ENCODE measurements at places on chromosomes 5 and 9. TPM values are rescaled to one million over a fixed set of nuclear protein-coding genes. Genes with fewer than 3 reads are reported as not detected.

The PDE6A gene
- 0.17 TPM for polyA plus RNA-seq

The RACK1 gene
- 3,060 TPM for polyA plus RNA-seq

The SPINK7 gene
- polyA plus RNA-seq, result 0.67 TPM

The DOK3 gene
- polyA plus RNA-seq, result 6.5 TPM

The NEURL1B gene
- 28.1 TPM for polyA plus RNA-seq

The FIBCD1 gene
- 0.97 TPM for polyA plus RNA-seq

The PRR16 gene
- 11.4 TPM for polyA plus RNA-seq

The NOXA1 gene
- polyA plus RNA-seq, result 4.5 TPM

The EGFL7 gene
- 65.7 TPM for polyA plus RNA-seq

The SLC22A4 gene
- polyA plus RNA-seq, result 2.4 TPM

The CACFD1 gene
- 17.7 TPM for polyA plus RNA-seq

The LRRTM2 gene
- 1.3 TPM for polyA plus RNA-seq

The SLC6A19 gene
- 0.24 TPM for polyA plus RNA-seq

The ALDOB gene
- polyA plus RNA-seq, result 2.2 TPM

The ZNF367 gene
- polyA plus RNA-seq, result 11.4 TPM

The GNAQ gene
- polyA plus RNA-seq, result 61.1 TPM

The FOXD4L5 gene
- polyA plus RNA-seq, result 0.21 TPM

The PCDHA4 gene
- 0.44 TPM for polyA plus RNA-seq

The IL17B gene
- 1.5 TPM for polyA plus RNA-seq

The AJM1 gene
- 1.3 TPM for polyA plus RNA-seq

The GPRIN1 gene
- polyA plus RNA-seq, result 0.92 TPM

The SOHLH1 gene
- not detected for polyA plus RNA-seq

The RNF183 gene
- 0.30 TPM for polyA plus RNA-seq

The SLC6A7 gene
- not detected for polyA plus RNA-seq

The FST gene
- polyA plus RNA-seq, result 0.60 TPM

The SHOC1 gene
- polyA plus RNA-seq, result 0.27 TPM
